ENCODE measurements at places on chromosomes 4 and X. TPM values are rescaled to one million over a fixed set of nuclear protein-coding genes. Genes with fewer than 3 reads are reported as not detected.

DNA sequence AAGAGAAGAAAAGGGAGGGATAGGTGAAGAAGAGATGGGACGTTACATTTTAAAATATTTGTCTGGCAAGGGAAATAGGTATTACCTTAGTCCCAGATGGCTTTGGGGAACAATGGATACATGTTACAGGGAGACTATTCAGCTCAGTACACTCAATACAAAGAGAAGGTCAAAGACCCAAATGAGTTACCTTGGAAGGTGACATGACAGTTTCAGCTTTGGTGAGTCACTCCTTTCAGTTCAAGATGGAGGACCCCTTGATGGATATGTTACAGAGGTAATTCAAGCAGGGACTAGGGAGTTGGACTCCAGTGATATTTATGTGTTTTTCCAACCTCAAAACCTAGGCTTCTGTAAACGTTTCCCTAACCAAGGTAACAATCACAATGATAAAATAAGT, 5.0 kb downstream of the NOA1 start:
- DNase-seq = no peak

DNA sequence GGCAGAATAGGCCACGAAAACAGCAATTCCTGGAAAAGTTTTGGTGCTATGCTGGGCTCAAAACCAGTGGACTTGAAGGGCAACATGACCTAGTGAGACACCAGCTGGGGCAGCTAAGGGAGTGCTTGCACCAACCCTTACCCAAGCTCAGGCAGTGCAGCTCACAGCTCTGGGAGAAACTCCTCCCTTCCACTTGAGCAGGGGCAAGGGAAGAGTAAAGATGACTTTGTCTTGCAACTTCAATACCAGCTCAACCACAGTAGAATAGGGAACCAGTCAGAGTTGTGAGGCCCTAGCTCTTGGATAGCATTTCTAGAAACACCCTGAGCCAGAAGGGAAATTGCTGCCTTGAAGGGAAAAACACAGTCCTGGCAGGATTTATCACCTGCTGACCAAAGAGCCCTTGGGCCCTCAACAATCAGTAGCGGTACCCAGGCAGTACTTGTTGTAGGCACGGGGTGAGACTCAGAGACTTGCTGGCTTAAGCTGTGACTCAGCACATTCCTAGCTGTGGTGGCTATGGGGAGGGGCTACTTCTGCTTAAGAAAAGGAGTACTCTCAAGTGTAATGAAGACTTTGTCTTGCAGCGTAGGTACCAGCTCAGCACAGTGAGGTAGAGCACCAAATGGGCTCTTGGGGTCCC, 19.7 kb upstream of the ABCG2 start:
- DNase-seq = no peak

- DNase-seq = no peak
Observed at GRCh38 chrX:152925835-152926234, 28.0 kb downstream of the ZNF185 start.

DNA sequence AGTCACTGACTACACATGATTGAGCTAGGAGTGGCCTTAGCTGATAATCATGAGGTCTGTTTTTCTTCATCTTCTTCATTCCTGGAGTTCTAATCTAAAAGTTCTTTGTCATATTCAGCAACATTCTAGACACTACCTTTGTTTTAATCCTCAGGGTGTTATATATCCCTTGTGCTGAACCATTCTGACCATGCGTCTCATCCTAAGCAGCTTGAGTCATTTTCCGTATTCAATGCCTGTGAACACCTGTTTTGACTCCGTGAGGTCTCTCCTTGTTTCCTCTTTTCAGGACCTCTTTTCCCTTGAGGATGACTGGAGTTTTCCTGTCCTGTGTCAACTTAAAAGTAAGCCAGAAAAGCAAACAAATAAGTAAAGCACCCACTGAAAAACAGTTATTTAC, 597.9 kb downstream of the GBA3 start:
- no peak for DNase-seq

GRCh38 chr4:93384887-93385286, 443.7 kb upstream of the ATOH1 start:
- DNase-seq = no peak

DNA sequence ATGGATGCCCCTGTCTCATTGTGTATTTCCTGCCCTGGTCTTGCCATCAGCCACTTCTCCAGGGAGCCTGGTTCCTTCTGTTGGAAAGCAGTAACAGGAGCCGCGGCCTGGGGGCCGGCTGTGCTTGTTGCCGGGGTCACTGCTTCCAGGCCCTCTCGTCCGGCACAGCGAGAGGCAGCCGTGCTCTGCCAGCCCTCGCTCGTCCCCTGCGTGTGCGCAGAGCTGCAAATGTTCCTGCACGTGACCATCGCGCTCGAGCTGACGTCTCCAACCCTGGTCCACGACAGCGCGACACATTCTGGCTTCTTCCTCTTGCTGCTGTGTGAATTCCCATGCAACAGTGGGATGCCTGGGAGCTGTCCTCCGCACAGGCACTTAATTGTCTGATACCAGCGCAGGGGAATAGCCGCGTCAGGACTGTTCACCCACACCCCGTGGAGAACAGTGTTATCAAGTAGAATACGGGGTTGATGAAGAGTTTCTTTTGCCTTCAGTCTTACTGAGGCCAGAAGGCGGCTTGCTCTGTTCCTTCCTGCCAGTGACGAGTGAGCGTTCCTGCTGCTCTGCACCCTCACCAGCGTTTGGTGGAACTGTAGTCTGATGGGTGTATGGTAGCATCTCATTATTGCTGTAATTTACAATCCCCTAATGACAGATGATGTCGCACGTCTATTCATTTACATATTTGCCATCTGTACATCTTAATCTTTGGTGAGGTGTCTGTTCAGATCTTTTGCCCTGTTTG, 12.3 kb downstream of the PDE6B start:
- peak; percentile 24 for DNase-seq

The FANCB gene
- 0.89 TPM for total RNA-seq

The MAGEB17 gene
- total RNA-seq = not detected

DNA sequence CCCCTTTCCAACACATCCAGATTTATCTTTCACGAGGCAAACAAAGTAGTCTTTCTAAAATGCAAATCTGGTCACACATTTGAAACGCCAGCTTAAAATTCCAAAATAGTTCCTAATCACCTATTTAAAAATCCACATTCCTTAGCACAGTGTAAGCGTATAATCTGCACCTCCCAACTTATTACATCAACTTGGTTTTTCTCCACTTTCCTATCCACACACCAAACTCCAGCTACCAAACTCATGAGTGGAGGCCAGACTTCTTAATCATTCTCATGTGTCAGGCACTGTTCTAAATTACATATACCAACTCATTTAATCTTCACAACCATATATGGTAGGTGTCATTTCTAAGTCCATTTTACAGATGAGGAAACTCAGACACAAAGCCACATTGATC, 33.8 kb downstream of the ENOX2 start:
- no peak for DNase-seq

DNA sequence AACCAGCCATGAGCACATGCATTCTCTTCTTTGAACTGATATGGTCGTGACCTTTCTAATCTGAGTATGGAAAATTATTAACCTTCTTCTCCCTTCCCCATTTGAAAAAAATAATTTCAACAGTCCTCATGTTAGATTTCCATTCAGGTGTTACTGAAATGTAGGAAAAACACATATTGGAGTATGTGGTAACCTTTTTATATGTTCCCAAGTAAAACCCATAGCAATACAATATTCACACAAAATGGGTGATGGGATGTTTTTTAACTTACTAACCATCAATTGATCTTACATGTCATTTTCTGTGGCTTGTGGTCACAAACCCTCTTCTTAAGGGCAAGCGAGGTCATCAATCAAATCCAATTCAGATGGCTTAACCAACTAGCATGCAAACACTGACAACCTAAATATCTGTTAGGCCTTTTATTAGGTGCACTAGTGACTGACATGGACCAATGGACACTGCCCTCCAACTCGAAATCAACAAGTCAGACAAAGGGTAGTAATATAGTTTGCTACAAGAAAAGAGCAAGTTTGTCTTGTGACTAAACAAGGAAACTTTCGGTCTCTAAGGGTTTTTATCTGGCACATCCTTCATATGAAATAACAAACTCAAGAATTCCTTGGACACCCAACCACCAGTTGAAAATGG, 74.3 kb downstream of the CAMK2D start:
- DNase-seq = no peak

DNA sequence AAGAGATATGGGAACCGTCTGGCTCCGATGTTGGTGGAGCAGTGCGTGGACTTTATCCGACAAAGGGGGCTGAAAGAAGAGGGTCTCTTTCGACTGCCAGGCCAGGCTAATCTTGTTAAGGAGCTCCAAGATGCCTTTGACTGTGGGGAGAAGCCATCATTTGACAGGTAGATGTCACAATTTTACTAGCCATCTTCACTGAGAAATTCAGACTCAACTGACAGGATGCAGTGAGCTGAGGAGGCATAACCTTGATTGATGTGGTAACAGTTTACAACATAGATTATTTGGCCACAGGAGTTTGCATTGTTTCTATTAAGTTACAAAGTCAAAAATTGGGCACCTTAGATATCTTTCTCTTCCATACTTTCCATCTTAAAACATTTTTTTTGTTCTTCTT, 417.7 kb downstream of the MAPK10 start:
- DNase-seq = no peak

The CTAG1A gene
- not detected for total RNA-seq

DNA sequence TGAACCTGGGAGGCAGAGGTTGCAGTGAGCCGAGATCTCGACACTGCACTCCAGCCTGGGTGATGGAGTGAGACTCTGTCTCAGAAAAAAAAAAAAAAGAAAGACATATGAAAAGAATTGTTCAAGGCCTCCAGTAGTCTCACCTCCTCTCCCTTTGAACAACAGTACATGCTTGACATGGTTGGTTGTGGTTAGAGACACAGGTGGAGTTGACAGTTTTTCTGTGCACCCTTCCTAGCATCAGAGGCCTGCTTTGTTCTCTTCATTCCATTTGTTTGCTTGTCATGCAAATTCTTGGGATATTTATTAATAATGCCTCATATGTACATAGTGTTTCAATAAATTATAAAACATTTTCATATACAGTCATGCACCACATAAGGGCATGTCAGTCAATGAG, 18.3 kb upstream of the PDCL2 start:
- no peak for DNase-seq

The P2RY8 gene
- total RNA-seq = 2.5 TPM

The MAMLD1 gene
- 2.6 TPM for total RNA-seq

DNA sequence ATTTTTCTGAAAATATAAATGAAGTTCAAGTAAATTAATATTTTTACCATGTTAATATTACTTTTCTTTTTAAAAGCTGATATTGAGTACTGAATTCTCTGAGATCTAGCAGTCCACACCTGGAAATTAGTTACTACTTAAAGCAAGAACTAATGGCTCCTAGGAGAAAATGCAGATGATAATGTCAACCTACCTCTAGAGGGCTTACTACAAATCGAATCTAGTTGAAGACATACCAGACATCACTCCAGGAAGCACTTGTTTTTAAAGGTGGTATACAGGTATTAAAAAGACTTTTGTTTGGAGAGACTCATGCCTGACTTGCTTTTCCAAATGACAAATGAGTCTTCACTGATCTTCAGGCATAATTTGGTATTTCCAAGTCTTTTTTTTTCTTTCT, 516.4 kb upstream of the BOD1L1 start:
- DNase-seq = no peak

DNA sequence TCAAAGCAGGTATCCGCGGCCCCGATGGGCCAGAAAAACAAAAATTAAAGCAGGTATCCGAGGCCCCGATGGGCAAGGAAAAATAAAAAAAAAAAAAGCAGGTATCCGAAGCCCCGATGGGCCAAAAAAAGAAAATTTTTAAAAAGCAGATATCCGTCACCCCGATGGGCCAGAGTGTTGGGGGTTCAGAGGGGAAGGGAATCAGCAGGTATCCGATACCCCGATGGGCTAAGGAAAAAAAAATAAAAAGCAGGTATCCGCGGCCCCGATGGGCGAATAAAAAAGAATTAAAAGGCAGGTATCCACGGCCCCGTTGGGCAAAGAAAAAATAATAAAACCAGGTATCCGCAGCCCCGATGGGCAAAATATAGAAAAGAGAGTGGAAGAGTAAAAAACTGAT, 289.0 kb downstream of the CHIC1 start:
- no peak for DNase-seq

The PRICKLE3 gene
- total RNA-seq = 12.1 TPM

The ETNPPL gene
- total RNA-seq = 9.7 TPM

DNA sequence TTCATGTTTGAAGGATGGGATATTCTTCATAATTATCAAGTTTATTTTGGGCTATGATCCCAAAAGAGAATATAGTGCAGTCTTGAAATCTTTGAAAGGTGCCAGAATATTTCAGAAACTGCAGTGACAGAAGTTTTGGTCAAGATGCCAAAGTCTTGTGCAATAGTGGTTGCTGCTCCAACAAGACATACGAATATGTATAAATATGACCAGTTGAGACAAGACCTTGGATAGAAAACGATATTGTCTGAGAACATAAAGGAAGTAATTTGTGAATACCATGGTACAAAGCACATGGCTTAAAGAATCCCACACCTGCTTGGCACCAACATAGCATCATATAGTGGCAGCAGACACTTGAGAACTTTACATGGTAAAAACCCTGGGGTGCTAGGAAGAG, 48.6 kb upstream of the AMELX start:
- DNase-seq = no peak

DNA sequence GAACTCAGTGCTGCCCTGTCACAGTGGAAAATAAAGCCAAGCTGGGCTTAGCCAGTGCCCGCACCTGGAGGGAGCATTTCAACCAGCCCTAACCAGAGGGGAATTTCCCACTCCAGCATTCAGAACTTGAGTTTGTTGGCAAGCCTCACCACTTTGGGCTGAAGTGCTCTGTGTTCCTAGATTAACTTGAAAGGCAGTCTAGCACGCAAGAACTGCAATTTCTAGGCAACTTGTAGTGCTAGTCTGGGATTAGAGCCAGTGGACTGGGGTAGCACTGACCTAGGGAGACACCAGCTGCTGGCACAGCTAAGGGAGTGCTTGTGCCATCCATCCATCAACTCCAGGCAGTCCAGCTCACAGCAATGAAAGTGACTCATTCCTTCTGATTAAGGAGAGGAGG, 1060.6 kb upstream of the GRID2 start:
- peak; percentile 41 for DNase-seq

The XAGE1A gene
- total RNA-seq = not detected

DNA sequence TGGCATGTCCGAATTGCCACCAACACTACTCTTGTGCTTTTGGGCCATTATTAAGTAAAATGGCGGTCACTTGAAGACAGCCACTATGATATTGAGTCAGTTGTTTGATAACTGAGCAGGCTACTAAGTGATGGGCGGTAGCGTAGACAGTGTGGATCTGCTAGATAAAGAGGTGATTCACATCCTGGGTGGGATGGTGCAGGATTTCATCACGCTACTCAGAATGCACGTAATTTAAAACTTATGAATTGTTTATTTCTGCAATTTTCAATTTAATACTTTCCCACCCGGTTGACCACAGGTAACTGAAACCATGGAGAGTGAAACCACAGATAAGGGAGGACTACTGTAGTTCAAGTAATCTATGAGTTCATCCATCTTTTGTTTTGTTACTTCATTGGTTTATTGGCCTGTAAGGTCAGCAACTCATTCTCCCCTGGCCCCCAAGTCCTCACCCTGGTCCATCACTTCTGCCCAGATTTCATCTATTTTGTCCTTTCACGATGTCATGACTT, 2.9 kb downstream of the ARAF start:
- DNase-seq = no peak

- no peak for DNase-seq
Observed at GRCh38 chrX:63929608-63930007, 144.6 kb upstream of the ARHGEF9 start.

Data from right cardiac atrium (tissue), 5 donors.